Esophagus muscularis mucosa (tissue), 4 donors: ENCODE measurements at places on chromosomes 7 and 10.

- no peak overlapping the region for H3K4me3 ChIP-seq
- H3K27ac ChIP-seq = peak overlapping the region; percentile 34
- H3K4me1 ChIP-seq = no peaks in the 10 kb centered on the region
Observed at GRCh38 chr7:123275036-123275753, 75.4 kb upstream of the SLC13A1 start.

DNA sequence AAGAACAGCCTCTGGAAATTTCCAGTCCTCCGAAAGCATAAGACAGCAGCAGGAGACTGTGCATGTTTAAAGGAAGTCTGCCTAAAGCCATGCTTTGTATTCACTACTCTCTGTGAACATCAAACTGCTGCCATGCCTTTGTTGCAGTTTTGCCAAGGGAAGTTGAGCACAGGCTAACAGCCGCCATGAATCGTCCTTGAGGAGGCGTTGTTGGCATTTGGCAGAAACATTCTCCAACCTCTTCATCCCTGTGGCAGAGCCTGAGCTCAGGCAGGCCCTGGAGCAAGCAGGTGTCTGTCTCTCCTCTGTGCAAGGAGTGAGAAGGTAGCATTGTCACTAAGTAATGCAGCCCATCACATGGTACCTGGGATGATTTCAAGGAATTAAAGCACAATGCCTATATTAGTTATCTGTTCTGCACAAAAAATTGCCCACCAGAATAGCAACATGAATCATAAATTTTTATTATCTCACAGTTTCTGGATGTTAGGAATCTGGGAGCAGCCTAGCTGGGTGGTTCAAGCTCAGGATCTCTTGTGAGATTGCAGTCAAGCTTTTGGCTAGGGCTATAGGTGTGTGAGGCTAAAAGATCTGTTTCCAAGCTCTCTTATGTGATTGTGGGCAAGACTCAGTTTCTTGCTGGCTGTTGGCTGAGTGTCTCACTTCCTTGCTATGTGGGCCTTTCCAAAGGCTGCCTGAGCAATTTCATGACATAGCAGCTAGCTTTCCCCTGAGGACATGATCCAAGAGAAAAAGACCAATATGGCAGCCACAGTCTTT, 46.5 kb upstream of the KIAA1217 start:
- no peaks in the 10 kb centered on the region for H3K36me3 ChIP-seq
- H3K4me3 ChIP-seq = no peak overlapping the region
- H3K27ac ChIP-seq = no peak overlapping the region
- H3K27me3 ChIP-seq = no peaks in the 10 kb centered on the region

DNA sequence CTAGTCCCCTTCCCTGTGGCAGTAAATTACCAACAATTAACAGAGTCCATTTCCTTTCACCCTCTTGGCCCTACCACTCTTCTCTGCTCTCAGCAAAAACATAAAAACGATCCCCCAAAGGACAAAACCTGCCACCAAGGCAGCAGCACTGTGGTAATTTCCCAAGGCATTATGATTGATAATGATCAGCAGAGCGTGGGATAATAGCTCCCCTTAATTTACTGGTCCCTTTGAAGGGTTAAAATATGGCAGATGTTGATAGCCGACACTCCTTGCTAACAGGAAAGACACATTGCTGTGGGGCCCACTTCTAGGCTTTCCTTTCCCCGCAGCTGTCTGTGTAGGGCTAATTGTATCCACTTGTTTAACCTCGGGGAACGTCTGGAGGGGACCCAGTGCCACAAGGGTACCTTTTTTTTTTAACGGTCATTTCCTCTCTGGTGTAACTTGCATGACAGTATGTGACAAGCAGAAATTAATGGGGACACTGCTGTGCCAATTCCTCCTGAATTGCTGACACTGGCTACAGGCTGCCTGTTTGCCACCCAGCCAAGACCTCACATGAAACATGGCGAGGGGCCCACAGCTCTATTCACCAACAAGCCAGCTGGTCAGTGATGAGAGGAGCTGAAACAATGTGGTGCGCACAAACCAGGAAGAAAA, 81.3 kb downstream of the CDK6 start:
- peaks cover 14% of the 10 kb centered on the region for H3K4me1 ChIP-seq
- H3K27me3 ChIP-seq = no peaks in the 10 kb centered on the region
- H3K36me3 ChIP-seq = no peaks in the 10 kb centered on the region
- no peak overlapping the region for H3K27ac ChIP-seq

- DNase-seq = no peak
- no peaks in the 10 kb centered on the region for H3K4me1 ChIP-seq
- H3K4me3 ChIP-seq = no peak overlapping the region
- H3K27ac ChIP-seq = no peak overlapping the region
Observed at GRCh38 chr10:77812741-77813140, 113.8 kb downstream of the DLG5 start.

- no peaks in the 10 kb centered on the region for H3K27me3 ChIP-seq
- H3K4me3 ChIP-seq = no peak overlapping the region
- peaks cover 26% of the 10 kb centered on the region for H3K4me1 ChIP-seq
- no peaks in the 10 kb centered on the region for H3K36me3 ChIP-seq
- no peak for DNase-seq
Observed at GRCh38 chr10:91907033-91907594, 2.2 kb downstream of the FGFBP3 start.

DNA sequence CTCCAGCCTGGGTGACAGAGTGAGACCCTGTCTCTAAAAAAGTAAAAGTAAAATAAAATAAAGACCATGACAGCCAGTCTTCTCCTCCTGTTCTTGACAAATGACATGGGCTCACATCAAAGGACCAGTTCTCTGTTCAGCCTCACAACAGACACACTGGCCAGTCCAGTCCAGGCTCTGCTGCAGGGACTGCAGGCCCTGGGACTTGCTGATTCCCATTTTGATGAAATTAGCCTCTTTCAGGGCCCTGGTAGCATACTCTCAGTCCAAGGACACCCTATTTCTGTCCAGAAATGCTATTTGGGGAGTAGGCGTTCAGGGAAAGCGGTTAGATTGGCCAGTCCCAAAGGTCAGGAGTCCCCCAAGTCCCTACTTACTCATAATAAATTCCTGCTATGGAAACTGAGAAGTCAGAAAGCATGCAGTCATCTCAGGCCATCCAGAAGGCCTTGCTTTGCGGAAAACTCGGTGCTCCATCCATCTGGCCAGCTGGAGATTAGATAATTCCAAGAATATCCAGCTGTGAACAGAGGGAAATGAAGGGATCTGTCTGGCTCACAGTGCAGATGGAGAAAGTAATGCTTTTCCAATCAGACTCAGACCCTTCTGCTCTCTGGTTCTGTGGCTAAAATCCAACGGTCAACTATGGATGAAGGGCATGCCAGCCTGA, 74.4 kb downstream of the RAB11FIP2 start:
- DNase-seq = no peak
- no peak overlapping the region for H3K27ac ChIP-seq
- no peak overlapping the region for H3K4me3 ChIP-seq
- no peaks in the 10 kb centered on the region for H3K36me3 ChIP-seq
- no peaks in the 10 kb centered on the region for H3K4me1 ChIP-seq

GRCh38 chr10:119542357-119542987, at the start of gene RGS10:
TSS of gene RGS10 (minus strand) at chr10:119542719. CDS start at chr10:119542638, 81 bp downstream.
- H3K27me3 ChIP-seq = no peaks in the 10 kb centered on the region
- no peak for DNase-seq
- peaks cover 74% of the 10 kb centered on the region for H3K4me1 ChIP-seq
- peak within 1 kb of the TSS; percentile 81 for H3K27ac ChIP-seq
- peak within 1 kb of the TSS; percentile 80 for H3K4me3 ChIP-seq
- H3K36me3 ChIP-seq = no peaks in the 10 kb centered on the region

- H3K36me3 ChIP-seq = no peaks in the 10 kb centered on the region
- H3K27me3 ChIP-seq = no peaks in the 10 kb centered on the region
- no peak for DNase-seq
- no peak overlapping the region for H3K27ac ChIP-seq
- no peak overlapping the region for H3K4me3 ChIP-seq
Observed at GRCh38 chr10:33067917-33068316, 109.9 kb upstream of the ITGB1 start.

DNA sequence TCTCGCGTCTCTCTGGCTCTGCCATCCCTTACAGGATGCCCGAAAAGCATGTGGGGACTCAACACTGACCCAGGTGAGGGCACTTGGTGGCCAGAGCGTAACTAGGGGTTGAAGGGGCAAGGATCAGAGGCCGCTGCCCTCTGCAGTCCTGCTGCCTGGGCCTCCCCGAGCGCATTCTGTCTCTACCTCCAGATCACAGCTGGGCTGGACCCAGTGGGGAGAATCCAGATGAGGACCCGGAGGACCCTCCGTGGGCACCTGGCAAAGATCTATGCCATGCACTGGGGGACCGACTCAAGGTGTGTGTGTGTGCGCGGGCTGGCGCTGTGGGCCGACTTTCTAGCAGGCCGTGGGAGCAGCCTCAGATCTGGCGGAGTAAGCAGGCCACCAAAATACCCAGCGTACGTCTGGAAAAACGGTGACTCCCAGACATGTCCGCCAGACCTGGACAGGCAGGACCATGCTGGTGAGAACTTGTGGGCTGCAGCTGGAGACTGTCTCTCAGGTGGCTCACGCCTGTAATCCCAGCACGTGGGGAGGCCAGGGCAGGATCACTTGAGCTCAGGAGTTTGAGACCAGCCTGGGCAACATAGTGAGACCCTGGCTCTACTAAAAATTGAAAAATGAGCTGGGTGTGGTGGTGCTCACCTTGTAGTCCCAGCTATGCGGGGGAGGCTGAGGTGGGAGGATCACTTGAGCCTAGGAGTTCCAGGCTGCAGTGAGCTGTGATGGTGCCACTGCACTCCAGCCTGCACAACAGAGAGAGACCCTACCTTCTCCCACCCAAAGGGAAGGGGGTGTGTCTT, 3.2 kb downstream of the GNB2 start:
- H3K36me3 ChIP-seq = peaks cover 30% of the 10 kb centered on the region
- peak overlapping the region; percentile 98 for H3K27ac ChIP-seq
- H3K4me1 ChIP-seq = peaks cover 65% of the 10 kb centered on the region
- H3K4me3 ChIP-seq = peak overlapping the region; percentile 95
- no peak for DNase-seq

DNA sequence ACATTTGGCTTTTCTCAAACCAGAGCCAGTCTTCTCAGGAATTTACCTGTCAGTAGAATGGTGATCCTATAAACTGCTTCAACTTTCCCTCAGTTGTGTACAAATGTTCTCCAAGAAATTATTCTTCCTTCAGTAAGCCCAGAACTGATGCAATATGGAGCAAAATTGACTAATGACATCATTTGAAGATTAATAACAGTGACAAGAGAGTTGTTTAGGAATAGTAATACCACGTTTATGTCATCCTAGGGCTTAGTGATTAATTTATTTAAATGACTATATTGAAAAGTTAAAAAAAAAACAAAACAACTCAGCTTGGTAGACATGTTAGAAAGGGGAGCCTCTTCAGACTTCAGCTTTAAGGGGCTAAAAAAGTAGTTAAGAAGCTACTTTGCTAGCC, 933.2 kb downstream of the GATA3 start:
- no peak overlapping the region for H3K27ac ChIP-seq
- DNase-seq = no peak
- H3K4me3 ChIP-seq = no peak overlapping the region
- H3K36me3 ChIP-seq = no peaks in the 10 kb centered on the region
- no peaks in the 10 kb centered on the region for H3K4me1 ChIP-seq
- no peaks in the 10 kb centered on the region for H3K27me3 ChIP-seq

DNA sequence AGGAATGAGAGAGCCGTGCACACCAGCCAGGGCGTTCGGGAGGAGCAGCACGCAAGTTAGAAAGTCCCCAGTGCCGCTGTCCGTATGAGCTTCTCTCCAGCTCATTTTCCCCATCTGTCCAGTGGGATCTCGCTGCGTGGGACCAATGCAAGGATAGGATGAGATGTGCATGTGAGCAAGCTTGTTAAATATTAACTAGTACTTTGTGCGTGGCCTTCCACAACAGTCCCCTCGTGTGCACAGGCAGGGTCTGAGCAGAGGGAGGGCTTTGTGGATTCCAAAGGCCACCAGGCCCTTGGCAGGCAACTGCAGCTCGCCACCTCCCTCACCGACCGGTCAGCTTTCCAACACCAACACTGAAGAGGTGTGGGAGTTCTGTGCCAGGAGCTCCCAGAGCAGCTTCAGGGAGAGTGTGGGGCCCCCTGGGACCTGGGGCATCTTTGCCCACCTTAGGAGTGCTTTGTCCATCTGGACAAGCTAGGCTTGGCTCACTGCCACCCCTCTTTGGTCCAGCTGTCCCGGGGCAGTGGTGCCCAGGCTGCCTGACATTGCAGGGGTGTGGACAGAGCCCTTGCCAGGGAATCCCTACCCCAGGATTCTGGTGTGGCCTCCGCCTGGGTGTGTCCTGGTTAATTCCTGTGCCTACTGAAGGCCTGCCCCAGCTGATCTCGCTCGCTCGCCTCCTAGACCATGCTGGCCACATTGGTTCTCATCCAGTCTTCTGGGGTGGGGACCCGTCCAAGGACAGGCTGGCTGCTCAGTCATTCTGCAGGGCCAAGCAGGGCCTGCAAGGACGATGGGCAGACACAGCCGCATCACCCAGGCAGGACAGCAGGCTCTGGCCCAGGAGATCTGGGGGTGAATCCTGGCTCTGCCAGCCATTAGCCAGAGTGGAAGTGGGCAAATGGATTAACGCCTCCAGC, 5.3 kb downstream of the FAM20C start:
- H3K4me3 ChIP-seq = no peak overlapping the region
- H3K4me1 ChIP-seq = peaks cover 91% of the 10 kb centered on the region
- H3K36me3 ChIP-seq = peaks cover 63% of the 10 kb centered on the region
- H3K27ac ChIP-seq = no peak overlapping the region
- no peak for DNase-seq

DNA sequence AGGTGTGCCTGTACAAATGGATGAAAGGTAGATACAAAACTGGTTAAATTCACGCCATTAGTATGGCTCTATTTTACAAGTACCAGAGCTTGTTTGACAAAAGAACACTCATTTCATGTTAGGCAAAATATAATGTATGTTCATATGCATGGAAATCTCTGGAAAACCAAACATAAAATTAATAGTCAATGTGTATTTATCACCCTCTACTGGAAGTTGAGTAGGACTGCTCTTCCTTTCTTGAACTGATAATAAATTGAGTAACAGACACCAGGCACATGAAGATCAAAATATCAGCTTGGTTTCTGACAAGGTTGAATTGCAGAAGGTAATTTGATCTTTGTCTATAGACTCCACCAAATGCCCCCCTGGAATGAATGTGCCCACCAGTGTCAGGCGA, 19.8 kb upstream of the AKR1B1 start:
- no peaks in the 10 kb centered on the region for H3K36me3 ChIP-seq
- H3K4me3 ChIP-seq = no peak overlapping the region
- H3K27me3 ChIP-seq = no peaks in the 10 kb centered on the region
- no peak for DNase-seq
- H3K4me1 ChIP-seq = no peaks in the 10 kb centered on the region
